Activated T-cell treated with anti-CD3 and anti-CD28 coated beads for 1 hour (primary cell): ENCODE measurements at places on chromosomes 3 and 15.

DNA sequence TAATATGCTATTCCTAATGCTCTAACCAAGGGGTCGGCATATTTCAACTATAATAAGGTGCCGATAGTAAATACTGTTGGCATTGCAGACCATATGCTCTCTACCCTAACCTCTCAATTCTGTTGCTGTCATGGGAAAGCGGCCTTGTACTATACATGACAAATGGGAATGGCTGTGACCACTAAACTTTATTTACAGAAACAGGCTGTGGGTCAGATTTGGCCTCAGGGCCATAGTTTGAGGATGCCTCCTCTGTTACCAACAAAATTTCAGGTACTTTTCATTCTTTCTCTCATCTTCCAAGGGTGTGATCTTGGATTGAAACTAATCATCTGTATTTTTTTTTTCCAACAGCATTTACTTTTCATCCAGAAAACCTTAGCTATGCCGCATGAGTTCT is 242.0 kb downstream of the MAGI1 start:
- DNase-seq: no peak

GRCh38 chr3:158790901-158791589 is 10.8 kb upstream of the MFSD1 start:
- DNase-seq: no peak

DNA sequence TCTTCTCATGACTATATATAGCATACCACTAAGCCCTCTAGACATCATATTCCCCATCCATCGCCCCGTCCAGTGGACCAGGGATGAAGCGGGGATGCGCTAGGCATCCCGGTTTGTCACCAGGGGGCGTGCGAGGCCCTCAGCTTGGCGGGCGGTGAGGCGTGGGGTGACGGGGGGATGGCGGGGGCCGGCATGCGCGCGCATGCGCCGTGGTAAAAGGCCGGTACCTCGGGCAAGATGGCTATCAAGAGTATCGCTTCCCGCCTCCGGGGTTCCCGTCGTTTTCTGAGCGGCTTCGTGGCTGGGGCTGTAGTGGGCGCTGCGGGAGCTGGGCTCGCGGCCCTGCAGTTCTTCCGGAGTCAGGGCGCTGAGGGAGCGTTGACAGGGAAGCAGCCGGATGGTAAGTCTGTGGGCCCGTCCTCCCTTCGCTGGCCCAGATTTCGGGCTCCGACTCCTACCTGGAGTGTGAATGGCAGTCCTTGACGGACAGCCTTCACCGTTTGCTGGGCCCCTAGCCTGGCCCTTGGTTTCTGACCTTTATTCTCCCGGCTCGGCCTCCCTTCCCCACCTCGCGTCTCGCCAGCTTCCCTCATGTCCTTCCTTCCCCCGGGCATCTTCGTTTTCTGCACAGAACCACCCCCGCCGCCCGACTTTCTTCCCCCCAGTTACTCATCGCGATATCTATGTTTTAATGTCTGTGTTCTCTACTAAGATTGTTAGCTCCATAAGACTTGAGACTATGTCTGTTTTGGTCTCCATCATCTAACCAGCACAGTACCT is at the start of gene EXOG:
EXOG (plus strand) TSS at position 210 of the 780 bp plus-strand sequence; CDS start at position 238, 28 bp downstream.
- DNase-seq: peak; percentile 98

DNA sequence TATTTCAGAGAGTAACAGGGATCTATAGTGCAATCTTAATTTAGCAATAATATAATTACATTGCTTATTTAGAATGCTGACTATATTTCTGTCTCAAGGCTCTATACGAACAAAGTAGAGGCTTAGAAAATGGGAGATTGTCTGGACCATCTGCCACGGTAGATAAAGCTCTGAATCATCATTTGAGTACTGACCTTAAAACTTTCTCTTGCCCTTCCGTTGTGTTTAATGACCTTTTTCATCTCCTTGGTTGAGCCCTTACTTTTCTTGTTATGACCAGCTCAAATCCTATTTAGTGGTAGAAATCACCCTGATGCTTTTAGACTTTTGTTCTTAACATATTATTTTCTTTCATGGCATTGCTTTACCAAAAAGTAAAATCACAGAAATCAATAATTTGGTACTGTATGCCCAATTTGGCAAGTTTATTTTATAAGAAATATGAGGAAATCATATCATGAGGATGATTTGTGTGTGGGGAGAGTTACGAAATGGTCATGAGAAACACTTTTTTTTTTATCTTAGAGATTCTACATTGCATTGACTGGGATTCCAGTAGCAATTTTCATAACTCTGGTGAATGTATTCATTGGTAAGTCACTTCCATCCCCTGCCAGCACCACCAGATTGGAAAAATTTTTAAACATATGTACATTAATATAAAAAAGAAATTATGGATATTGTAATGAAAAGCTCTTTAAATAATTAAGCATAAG is 11.0 kb downstream of the NDUFB5 start:
- DNase-seq: no peak

- no peak for DNase-seq
Observed at GRCh38 chr15:91214675-91215590, 114.9 kb downstream of the SV2B start.

DNA sequence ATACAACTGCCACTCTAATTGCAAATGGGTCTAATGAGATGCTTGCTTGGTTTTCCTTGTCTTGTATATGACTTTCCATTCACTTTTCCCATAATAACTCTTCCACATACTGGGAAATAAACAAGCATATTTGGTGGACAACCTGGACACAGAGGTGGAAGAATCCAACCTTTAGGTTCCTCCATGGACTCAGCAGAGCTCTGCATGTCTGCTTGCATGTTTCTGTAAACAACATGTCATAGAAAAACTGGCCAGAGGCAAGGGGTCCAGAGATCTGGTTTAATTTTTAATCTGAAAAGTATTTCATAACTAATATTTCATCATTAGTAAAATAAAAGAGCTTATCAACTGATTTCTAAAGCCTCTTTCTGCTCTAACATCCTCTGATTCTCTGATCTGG is 30.2 kb downstream of the GOLIM4 start:
- no peak for DNase-seq

DNA sequence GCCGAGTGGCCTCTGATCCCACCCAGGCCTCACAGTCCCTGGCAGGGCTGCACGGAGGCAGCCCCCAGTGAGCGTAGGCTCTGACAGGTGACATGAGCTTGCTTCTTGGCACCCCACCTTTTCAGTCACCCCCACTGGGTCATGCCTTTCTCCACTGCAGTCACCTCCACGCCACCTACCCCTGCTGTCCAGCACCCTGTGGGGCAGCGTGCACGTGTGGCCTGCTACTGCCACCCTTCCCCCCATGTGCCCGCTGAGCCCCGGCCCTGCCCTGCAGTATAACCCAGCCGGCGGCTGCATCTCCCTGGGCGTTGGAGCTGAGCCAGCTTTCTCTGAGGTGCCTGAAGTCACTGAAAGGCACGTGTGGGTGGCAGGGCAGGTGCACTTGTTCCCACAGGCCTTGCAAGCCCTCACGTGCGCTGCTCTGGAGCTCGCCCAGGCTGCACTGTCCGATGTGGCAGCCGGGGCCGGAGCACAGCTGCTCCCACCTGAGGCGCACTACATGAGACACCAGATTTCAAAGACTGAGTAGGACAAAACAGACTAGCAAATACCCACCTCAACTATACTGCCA is 65.6 kb downstream of the NIPA2 start:
- no peak for DNase-seq

DNA sequence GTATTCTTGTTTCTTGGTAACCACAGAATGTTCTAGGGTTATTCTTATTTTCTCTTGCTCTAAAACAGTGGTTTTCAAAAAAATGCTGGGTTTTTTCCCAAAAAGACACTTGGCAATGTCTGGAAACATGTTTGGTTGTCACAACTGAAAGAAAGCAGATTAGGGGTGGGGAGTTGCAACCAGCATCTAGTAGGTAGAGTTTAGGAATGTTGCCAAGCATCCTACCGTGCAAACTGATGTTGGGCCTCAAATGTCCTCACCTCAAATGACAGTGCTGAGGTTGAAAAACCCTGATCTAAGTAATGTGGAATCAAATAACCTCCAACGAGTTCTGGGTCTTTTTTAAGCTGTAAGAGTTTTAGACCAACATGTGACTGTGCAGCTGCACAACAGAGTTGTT is 270.5 kb upstream of the STT3B start:
- DNase-seq: no peak

DNA sequence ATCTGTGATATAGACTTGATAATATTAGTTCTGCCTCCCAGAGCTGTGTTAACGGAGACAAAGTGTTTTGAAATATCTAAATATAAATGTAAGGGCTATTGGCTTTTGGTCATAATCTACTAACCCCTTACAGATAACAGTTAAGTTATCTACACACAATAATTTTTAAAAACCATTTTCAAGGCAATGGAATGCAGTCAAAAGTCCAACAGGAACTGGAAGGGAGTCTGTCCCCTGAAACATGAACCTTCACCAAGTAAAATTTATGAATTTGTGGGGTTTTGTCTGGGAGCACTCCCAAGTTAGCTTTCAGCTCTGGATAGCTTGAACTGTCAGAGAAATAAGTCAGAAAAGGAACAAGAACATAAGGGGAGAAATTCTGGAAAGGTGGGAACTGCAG is 312.3 kb upstream of the ICE2 start:
- no peak for DNase-seq

DNA sequence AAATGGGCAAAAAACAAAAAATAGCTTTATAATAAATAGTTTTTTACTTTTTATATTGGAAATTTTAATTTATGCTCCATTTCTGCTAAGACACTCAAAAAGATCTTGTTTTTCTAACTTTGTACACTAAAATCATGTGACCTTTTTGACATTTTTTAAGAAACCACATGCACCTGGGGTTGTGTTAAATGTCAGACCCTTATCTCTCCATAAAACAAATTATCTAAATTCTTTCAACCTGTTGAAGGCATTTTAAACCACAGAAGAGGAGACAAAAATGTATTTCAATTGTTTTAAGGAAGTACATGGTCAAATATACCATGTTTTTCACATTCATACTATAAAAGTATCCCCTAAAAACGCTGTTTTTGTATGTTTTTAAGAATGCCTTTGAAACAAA is 29.2 kb downstream of the IFT80 start:
- no peak for DNase-seq

DNA sequence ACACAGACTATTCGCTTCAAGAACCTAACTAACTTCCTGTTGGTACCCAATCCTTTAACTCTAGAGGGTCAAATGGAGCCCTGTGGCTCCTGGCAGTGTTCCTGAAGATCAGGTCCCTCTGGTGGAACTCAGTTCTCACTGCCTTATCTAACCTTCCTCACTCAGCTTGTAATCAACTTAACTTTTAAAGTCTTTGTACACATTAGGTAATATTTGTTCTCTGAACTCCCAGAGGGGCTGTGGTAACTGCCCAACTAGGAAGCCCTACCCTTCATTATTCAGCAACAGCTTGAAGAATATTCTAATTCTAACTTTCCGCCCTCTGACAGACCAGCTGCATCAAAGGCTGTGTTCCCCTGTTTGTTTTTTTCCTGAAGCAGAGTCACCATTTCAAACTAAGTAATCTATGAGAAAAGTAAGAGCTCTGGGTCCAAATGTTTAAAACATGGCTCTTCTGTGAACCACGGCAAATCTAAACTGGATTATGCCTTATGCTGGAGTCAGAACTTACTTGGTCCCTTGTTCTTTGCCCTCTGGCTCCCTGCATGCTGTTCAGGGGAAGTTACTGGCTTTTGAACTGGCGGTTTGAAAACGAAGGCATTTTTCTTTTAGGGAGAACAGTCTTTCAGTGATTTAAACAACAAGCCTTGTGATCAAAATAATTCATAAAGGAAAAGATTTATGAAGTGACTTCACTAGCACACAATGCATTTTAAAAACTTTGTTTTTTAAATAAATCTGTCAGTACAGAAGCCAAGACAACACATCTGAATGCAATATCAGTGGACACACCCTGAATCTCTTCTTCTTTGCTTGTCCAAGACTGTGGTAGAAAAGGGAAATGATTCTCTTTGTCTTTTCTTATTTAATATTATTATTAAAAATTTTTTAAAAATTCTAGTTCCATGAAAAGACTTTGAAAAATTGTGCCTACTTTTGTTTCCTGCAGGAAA is 365.6 kb downstream of the TIGIT start:
- no peak for DNase-seq

GRCh38 chr3:65144791-65145351 is 457.1 kb upstream of the ADAMTS9 start:
- DNase-seq: no peak

DNA sequence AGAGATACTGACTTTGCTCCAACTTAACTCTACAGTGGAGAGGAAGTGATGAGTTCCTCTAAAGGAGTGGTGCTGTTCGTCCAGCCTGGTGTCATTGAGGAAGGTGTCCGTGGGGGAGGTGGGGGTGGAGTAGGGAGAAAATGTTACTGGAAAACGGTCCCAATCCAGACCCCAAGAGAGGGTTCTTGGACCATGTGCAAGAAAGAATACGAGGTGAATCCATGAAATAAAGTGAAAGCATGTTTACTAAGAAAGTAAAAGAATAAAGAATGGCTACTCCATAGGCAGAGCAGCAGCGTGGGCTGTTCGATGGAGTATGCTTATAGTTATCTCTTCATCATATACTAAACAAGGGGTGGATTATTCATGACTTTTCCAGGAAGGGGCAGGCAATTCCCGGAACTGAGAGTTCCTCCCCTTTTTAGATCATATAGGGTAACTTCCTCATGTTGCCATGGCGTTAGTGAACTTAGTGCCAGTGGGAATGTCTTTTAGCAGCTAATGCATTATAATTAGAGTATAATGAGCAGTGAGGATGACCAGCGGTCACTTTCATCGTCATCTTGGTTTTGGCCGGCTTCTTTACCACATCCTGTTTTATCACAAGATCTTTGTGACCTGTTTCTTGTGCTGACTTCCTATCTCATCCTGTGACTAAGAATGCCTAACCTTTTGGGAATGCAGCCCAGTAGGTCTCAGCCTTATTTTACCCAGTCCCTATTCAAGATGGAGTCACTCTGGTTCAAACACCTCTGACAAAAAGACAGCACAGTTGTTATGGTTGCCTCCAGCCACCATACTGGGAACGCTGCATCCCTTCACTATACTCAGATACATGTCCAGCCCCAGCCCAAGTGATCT is 38.6 kb downstream of the CLEC3B start:
- no peak for DNase-seq

DNA sequence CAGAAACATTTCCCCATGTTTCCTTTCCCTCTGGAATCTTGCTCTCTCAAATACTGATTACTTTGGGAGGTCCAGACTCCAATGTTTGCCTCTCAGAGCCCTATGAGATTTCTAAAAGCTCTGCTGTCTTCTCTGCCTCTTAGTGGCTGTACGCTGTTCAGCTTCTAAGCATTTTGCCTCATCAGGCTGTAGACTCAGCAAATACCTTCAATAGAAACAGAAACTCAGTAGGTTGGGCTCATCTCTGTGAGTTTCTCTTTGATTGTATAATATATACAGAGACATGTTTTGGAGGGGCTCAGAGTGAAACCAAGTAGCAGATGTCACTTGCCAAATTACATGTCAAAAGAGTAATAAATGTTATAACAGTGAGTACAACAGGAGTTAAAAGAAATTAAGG is 380.8 kb upstream of the MEIS2 start:
- no peak for DNase-seq

GRCh38 chr3:60669636-60670035 is 581.6 kb downstream of the FHIT start:
- DNase-seq: no peak
